ENCODE measurements at places on chromosomes 2 and 18.

- no peak for DNase-seq
Observed at GRCh38 chr18:36593001-36593400, 235.8 kb downstream of the TPGS2 start.

- no peak for DNase-seq
Observed at GRCh38 chr18:43934781-43935471, 657.6 kb upstream of the SYT4 start.

GRCh38 chr18:50356036-50356945 is 18.6 kb upstream of the SKA1 start:
- no peak for DNase-seq

DNA sequence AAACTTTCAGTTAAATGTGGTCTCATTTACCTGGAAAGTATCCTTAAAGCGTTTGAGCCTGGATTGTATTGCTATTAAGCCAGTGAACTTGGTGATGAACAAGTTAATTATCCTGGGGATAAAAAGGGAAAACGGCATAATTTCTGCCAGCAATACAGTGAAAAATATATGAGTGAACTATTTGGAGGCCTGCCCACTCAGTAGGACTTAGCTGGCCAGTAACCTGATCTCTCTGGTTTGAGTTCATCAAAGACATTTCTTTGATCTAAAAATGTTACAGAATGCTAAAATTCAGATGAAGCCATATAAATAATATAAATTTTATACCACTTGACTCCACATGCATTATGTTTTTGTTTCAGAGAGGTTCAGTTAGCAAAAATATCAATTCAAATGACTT is 241.1 kb upstream of the VWC2L start:
- no peak for DNase-seq

GRCh38 chr2:23503097-23503496 is 118.1 kb downstream of the KLHL29 start:
- DNase-seq = no peak

DNA sequence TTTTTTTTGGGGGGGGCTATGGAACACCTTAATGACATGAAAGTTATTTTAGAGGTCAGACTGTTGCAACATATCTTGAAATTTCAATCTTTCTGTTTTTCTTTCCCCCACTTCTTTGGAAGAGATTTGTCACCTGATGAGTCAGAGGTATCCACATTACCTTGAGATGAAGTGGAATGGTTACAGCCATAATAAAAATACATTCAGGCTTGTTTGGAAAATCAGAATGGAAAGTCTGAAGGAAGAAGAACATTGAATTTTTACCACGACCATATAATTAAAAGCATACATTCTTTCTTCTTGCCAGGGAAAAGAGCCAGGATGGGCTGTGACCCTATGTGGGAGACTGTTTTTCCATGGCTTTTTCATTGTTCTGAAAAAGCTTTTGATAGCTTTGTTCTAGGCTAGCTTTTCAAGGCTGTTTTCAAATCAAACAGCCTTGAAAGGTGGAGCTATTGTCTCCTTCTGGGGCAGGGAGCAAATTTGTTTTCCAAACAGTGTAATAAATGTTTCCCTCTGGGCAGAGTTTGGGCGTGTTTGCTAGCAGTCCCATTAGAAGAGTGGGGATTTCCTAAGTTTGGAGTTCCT is 2.3 kb upstream of the GTF3C3 start:
- DNase-seq = no peak

DNA sequence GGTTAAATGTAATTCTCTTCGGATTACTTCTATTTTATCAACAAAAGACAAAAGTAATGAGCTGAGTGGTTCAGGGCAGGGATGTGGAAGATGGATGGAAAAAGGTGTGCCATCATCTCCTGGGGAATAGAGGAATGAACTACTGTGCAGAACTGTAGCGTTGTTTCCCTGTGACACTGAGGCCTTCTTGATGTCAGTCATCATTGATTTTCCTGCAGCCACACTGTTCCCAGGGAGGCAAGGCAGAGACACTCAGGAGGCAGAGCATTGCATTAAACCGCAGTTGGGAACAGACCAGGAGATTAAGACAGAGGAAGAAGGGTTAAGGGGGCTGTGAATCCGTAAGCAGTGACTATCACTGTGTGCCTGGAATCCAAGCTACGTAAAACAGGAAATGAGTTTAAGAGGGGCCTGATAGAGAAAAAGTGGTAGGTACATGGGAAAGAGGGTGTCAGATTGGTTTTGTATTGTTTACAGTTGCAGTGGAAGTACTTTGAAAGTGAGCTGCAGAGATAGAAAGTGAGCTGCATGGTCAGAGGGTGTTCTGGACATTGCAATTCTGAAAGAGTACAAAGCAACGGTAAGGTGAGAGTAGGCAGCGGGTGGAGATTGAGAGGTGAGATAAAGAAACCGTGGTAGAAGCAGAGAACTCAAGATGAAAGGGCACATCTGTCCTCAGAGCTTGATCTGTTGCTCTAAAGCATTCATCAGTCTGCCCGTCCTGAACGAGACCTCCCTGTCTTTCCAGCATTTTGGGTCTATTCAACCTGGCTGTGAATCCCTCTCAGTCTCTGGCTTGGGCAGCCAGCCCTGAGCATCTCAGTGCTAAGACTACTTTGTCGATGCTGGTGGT is 793.4 kb upstream of the CELF4 start:
- no peak for DNase-seq

Measured in WERI-Rb-1 (cell line).